ENCODE measurements at places on chromosomes 2 and 18. TPM values are rescaled to one million over a fixed set of nuclear protein-coding genes. Genes with fewer than 3 reads are reported as not detected.

The RNF103 gene
- 2.8 TPM for polyA plus RNA-seq

- DNase-seq: peak; percentile 43
Observed at GRCh38 chr2:38959938-38960608, 70.4 kb downstream of the ARHGEF33 start.

- peak; percentile 62 for DNase-seq
Observed at GRCh38 chr2:237700512-237701032, 73.2 kb downstream of the LRRFIP1 start.

DNA sequence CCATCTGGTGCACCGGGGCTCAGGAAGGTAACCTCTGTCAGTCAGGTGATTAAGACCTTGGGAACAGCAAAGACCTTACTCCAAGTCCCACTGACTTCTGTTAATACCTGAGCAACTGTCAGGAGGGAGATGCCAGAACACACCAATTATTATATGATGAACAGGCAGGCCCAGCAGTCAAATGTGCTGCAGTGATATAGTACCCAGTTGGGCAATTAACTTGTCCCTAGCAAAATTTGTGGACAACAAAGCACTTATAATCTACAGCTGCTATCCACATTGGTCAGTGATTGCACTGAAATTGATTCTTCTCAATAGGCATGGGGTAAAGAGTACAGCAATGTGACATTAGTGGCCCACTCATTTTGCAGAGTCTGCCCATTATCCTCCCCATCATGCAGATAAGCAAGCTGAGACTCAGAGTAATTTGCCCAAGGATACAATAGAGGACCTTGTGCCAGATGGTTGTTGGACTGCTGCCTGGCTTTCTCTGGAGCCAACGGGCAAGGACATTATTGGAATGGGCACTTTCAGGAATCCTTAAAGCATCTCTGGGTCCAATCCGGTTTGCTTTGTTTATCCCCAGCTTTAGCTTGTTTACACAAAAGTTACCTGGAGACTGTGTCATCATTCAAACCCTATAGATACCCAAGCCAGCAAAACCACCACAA lies 147.6 kb downstream of the CCBE1 start:
- DNase-seq: no peak

GRCh38 chr2:240320204-240320993 lies 115.1 kb upstream of the GPC1 start:
- DNase-seq: no peak

- DNase-seq: no peak
Observed at GRCh38 chr2:128370468-128371247, 52.0 kb upstream of the HS6ST1 start.

DNA sequence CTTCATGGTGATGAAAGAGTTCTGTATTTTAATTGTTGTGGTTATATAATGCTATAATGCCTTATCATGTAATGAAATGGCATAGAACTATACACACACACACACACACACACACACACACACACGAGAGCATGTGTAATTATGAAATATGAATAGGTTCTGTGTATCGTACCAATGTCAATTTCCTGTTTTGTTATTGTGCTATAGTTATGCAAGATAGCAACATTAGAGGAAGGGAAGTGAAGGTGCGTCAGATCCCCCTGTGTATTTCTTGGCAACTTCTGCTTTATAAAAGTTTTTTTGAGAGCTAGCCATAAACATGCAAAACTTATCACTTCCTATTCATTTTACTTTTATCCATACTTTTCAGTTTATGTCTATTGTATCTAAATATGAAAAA lies 60.7 kb upstream of the ARHGAP15 start:
- DNase-seq: no peak

The PPP4R1 gene
- 17.0 TPM for polyA plus RNA-seq

- DNase-seq: no peak
Observed at GRCh38 chr2:75822336-75822735, 111.6 kb upstream of the GCFC2 start.

GRCh38 chr2:5230855-5231254 lies 461.3 kb upstream of the SOX11 start:
- DNase-seq: no peak

DNA sequence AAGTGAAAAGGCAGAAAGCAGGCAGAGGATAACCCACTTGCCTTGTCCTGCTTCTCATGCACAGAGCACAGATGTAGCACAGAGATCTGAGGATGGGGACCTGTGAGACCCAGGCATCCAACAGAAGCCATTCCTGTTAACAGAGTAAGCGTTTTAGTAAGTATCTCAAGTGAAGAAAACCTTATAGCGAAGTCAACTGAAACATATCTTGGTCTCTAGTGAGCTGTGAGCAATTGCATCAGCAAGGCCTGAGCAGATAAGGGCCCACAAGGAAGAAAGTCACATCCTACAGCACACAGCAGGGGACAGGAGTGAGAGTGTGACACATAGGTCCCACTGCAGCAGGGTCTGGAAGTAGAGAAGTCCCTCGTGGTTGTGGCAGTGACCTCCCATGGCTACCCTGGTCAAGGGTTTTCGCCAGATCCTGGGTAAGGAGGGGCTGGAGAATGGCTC lies 248.7 kb upstream of the TNP1 start:
- DNase-seq: no peak

- DNase-seq: no peak
Observed at GRCh38 chr2:39839261-39839848, 60.3 kb upstream of the THUMPD2 start.

The CFC1 gene
- polyA plus RNA-seq: 0.20 TPM

- DNase-seq: no peak
Observed at GRCh38 chr2:138187221-138187620, 222.9 kb downstream of the HNMT start.

The ACTR2 gene
- polyA plus RNA-seq: 292 TPM

The RTP5 gene
- not detected for polyA plus RNA-seq

GRCh38 chr18:58249712-58250111 lies 205.7 kb downstream of the NEDD4L start:
- no peak for DNase-seq

The FNDC4 gene
- polyA plus RNA-seq: not detected

The PCARE gene
- polyA plus RNA-seq: not detected

DNA sequence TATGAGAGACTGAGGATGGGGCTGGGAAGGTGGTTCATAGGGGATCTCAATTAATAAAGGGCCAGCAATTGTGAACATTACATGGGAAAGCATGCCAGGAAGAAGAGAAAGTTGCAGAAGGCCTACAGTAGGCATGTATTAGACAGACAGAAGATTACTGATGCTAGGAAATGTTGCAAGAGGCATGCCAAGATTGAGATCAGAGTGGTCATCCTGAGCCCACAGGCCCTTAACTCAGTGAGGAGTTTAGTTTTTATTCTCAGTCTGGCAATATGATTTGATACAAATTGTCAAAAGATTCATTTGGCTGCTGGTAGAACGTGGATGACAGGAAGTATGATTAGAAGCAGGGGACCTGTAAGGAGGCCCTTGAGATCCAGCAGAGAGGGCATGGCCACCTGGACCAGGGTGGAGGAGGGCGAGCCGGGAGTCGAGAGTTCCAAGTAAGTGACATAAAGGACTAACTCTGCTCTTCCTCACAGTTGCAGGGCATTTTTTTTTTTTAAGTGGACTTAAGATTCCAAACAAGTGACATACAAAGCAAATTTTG lies 54.9 kb downstream of the EPHA4 start:
- DNase-seq: no peak

DNA sequence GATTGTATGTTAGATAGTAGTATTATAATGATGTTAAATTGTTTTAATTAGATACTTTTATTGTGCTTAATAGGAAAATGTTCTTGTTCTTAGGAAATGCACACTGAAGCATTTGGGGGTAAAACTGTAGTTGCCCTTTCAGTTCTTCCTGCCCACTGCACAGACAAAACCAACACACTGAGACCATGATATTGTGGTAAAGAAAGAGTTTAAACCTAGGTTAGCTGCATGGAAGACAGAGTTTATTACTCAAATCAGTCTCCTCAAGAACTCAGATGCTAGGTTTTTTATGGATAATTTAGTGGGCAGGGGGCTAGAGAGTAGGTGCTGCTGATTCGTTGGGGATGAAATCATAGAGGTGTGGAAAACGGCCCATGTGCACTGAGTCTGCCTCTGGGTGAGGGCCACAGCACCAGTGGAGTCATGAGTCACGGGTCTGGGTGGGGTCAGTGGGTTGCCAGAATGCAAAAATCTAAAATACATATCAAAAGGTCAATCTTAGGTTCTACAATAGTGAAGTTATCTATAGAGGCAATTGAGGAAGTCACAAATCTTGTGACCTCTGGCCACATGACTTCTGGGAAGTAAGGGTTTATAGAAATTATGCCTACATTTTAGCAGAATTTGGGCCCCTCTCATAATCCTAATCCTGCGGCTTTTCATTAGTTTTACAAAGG lies 283.4 kb upstream of the FBXO11 start:
- DNase-seq: no peak

GRCh38 chr2:109204412-109204811 lies 75.4 kb downstream of the SH3RF3 start:
- DNase-seq: no peak

- no peak for DNase-seq
Observed at GRCh38 chr18:49727816-49728215, 85.5 kb downstream of the ACAA2 start.

DNA sequence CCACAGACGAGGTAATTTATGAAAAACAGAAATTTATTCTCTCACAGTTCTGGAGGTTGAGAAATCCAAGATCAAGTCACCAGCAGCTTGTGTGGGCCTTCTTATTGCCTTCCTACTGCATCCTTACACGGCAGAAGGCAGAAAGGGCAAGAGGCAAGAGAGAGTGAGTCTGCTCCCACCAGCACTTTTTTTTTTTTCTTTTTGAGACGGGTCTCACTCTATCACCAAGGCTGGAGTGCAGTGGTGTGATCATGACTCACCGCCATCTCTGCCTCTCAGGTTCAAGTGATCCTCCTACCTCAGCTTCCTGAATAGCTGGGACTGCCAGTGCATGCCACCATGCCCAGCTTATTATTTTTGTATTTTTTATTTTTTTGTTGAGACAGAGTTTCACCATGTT lies 78.5 kb upstream of the HK2 start:
- DNase-seq: no peak

GRCh38 chr2:207139552-207139951 lies 26.2 kb downstream of the KLF7 start:
- DNase-seq: no peak

The GREB1L gene
- polyA plus RNA-seq: not detected

The BCL2L11 gene
- 2.0 TPM for polyA plus RNA-seq

- DNase-seq: no peak
Observed at GRCh38 chr2:45132551-45132950, 123.3 kb upstream of the SIX2 start.

- no peak for DNase-seq
Observed at GRCh38 chr18:70181015-70181414, 24.5 kb downstream of the RTTN start.

DNA sequence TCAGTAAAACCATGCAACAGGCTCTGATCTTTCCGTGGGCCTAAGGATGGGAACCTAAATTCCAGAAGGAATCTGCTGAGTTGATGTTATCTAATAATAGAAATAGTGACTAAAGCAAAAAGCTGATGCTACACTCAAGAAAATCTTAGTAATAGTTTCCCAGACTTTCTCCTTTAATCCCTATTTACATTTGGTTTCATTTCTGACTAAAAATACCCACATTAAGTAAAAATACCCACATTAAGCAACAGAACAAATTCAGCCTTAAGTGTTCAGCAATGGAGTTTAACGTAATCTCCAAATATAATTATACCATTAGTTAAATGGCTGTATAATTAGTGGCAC lies 50.3 kb downstream of the CCBE1 start:
- no peak for DNase-seq

The SLC14A1 gene
- polyA plus RNA-seq: 5.1 TPM

GRCh38 chr18:69539404-69539803 lies 138.7 kb downstream of the DOK6 start:
- DNase-seq: no peak

The EGR4 gene
- not detected for polyA plus RNA-seq

DNA sequence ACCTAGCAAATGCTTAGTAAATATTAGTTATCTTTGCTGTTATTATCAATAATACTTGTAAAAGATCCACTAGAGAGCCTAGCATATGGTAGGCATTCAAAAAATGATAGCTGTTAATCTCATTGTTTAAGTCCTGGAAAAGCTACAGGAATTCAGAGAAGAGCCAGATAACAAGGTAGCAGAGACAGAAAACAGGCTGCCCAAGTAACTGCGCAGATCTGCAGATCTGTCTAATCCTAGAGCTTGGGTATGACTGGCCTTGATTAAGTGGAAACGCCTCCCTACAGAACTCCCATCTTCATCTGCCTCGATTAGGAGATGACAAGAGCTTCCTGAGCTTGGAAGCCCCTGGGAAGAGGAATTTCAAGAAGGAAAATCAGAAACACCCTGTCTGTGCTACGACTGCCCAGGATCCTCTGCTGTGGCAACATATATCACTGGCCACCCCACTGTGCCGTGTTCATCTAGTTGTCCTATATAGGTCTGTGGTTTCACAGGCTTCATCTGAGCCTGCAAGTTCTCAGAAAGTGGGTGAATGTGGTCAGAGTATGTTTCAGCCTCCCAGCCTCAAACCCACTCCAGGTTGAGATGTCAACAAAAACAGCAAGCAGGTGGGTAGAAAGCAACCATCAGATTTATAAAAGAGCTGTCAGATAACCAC lies 151.5 kb upstream of the PKDCC start:
- peak; percentile 82 for DNase-seq

DNA sequence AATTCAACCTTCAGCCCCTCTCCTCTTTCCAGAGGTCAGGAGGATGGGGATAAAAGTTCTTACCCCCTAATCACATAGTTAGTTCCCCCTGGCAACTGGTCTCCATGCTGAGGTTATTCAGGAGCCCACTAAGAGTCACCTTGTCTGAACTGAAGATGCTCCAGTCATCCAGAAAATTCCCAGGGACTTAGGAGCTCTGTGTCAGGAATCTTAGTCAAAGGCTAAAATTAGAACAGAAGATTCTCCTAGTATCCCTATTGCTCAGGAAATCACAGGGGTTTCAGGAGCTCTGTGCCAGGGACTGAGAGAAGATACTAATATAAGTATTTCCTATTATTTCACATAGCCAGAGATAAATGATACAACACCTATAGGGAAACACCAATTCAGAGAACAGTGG lies 37.3 kb upstream of the LONRF2 start:
- no peak for DNase-seq

DNA sequence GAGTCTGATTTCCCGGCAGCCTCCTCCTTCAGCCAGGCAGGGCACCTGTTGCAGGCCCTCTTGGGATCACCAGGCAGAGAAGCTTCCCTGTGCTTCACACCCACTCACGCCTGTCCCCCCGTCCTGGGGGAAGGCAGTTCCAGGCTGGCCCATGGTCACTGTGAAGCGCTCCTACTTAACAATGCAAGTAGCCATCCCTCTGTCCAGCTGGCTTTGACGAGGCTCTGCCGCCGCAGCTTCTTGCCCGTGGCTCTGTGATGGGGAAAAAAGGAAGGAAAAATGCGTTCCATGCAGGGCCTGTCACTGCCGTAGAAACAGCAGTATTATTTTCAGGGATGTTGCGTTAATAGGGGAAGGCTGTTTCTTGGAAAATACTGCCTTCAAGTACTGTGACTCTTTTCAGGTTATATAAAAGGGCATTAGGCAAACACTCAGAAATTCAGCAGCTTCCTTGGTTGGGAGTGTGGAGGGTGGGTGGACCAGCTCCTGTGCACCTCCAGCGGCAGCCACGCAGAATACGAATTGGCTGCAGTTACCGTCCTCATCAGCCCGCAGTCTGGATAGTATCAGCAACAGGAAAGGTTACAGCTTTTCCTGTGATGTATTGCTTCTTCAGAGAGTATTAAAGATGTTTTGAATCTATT lies 232.3 kb downstream of the KLHL29 start:
- no peak for DNase-seq

Measured in immature natural killer cell (primary cell).